ENCODE measurements at places on chromosomes 2 and 18.

DNA sequence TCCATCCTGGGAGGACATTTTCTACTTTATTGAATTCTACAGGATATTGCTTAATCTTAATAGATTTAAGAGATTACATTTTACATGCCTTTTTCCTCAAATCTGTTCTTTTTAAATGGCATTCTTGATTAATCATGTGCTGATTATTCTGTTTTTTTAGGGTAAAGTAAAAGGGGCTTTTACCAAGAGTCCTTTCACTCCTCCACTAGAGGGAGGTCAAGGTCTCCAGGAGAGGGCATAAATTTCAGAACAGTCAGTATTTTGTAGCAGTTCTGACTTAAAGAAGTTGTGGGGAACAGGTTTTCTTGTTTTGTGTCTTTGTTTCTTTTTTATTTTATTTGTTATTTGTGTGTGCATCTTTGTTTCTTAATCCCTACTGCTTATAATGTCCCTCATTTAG is 25.4 kb downstream of the WDR75 start:
- DNase-seq = peak; percentile 17

DNA sequence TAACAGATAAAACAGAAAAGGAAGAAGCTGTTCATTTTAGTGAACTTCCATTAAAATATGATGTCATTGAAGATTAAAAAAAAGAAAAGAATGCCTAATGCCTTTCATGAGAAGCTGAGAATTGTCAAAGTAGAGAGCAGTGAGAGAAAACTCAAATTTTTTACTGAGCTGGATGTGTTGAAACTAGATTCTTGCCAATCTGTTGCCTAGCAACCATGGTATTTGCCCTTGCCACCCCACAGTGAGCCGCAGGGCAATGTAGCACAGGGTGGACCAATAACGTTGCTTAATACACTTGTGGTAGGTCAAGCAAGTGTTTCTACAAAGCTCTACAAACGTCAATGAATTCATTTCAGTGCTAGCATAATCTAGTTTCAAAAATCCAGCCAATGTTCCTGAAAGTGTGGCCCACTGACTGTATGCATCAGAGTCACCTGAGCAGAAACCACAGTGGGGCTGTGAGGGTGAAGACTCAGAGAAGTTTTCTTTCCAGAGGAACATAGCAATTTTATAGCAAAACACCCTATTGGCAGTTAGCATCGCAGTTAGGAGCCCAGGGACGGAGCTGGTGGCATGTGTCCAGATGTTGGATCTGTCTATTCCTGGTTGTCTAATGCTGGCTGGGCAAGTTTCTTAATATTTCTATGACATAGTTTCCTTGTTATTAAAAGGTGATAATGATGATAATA is 132.2 kb downstream of the DOCK10 start:
- peak; percentile 63 for DNase-seq

DNA sequence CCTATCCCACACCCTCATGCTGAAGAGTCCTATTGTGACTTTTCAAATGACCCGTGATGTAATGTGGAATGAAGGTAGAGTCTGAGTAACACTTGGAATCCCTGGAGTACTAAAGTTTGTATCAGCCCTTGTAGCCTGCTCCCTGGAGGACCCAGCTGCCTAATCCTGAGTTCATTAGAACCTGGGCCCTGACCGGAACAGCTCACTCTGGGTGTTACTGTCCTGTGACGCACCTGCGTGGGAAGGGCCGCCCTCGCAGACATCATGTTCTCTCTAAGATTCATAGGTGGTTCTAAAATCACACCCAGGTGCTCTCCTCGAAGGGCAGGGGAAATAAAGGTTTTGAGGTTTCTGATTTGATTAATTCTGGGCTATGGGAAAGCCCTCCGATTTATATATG is 62.3 kb downstream of the NCK2 start:
- DNase-seq = peak; percentile 33

GRCh38 chr18:6561420-6561861 is 146.7 kb upstream of the L3MBTL4 start:
- no peak for DNase-seq

DNA sequence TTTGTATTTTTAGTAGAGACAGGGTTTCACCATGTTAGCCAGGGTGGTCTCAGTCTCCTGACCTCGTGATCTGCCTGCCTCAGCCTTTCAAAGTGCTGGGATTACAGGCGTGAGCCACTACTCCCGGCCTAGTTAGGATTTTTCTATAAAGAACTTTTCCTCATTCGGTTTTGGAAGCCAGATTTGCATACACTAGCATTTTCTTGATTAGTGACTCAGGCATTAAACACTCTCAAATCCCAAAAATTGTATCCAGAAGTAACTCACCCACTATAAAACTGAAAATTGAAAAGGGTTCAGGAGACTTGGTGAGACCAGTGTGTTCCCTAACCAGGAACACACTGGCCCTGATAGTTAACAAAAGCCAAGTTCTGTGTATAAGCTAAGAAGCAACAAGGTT is 25.2 kb downstream of the EIF2AK3 start:
- DNase-seq = no peak

GRCh38 chr18:50819027-50819727 is 639 bp downstream of the MRO start:
- no peak for DNase-seq

GRCh38 chr2:197307236-197307932 is 3.2 kb downstream of the ANKRD44 start:
- DNase-seq = no peak

- DNase-seq = no peak
Measured at GRCh38 chr18:6711467-6711866, 18.0 kb upstream of the ARHGAP28 start.

- DNase-seq = no peak
Measured at GRCh38 chr2:109382951-109383350, 230.8 kb downstream of the SEPTIN10 start.

DNA sequence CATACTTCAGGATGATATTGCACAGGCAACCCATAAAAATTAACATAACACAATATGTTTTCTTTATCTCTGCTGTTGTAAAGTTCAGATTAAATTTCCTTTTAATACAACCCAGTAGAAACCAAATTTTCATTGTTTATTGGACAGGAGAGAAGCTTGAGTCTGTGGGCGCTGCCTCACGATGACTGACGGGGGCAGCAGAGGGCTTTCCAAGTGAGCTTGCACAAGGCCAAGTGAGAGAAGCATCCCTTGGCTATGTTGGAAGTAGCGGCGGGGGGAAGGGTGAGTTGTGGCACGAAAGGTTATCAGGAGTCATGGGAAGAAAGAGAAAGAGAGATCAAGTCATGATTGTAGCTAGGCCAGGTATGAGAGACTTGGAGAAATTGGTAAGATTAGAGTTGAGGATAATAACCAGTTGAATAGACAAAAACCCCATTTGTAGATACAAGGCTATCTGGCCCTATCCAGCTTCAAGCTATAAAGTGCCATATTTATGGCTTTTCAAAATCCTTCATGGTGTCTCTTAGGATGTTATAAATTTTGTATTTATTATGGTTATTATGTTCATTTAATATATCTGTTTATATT is 413.7 kb upstream of the FAM98A start:
- no peak for DNase-seq

DNA sequence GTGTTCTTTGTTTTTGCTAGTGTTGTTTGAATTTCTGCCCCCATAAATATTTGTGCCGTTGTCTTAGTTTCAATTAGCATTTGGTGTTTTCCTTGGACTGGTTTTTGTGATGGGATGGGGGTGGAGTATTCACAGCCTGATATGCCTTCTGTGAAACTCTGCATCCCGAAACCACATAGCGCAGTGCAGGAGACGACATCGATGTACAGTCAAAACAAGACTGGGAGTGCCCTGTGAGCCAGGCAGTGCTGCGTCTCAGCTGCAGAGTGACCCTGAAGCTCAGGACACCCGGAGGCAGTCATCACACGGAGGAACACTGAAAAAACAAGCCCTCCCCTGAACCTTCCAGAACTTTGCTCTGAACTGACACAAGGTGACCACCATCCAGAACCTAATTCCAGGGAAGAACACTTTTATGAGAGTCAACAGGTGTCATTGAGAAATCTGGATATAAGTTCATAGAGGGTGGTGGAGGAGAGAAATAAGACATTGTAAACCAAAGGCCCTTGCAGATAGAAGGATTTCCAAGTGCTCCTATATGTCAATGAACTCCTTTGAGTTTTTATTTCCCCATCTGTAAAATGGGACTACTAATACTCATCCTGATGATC is 61.2 kb upstream of the CABLES1 start:
- DNase-seq = no peak

GRCh38 chr2:198664321-198664720 is 793.4 kb downstream of the SATB2 start:
- DNase-seq = no peak

DNA sequence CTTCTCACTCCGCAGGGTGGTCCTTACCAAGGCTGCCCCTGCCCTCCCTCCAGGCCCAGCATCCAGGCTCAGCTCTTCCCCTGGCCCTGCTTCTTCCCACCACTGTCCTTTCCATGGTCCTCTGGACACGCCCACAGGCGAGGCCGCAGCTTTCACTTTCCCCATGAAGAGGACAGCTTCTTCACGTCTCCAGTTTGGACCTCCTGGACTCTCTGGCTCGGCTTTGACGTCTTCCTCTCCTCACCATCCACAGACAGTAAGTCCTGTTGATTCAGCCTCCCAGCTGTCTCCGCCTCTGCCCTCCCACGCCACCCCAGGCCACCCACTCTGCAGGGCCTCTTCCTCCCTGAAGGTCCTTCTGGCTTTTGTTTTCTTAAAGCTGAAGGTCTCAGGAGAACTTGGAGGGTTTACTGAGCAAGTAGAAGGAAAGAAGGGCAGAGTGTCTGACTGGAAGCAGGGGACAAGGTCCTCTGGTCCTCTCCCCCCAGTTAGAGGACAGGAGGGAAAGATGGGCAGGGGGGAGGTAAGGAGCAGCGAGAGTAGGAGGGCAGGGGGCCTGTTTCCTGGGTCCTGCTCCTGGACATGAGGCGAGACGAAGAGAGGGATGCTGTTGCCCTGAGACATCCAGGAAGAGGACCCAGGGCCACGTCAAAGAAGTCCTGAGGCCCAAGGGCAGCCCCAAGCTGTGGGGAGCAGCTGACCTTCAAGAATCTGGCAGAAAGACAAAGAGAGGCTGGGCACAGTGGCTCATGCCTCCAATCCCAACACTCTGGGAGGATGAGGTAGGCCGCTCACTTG is 24.7 kb upstream of the NMUR1 start:
- DNase-seq = peak; percentile 22

DNA sequence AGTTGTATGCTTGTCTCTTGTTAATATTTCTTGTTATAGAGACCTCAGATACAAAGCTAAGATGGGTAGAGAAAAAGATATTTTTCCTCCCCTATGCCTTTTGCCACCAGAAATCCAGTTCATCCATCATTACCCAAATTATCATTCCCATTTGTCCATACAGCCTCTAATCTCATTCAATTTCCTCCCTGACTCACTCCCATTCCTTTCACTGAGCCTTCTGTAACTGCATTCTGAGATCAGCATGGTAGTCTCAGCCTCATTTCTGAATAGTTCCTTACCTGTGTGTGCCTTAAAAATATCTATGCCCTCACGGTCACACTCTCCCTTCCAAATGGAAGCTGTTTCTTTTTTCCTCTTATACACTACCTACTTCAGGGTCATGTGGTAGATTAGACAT is 15.7 kb upstream of the PIK3C3 start:
- DNase-seq = no peak

GRCh38 chr2:191255756-191256312 is 10.6 kb downstream of the MYO1B start:
- DNase-seq = no peak

DNA sequence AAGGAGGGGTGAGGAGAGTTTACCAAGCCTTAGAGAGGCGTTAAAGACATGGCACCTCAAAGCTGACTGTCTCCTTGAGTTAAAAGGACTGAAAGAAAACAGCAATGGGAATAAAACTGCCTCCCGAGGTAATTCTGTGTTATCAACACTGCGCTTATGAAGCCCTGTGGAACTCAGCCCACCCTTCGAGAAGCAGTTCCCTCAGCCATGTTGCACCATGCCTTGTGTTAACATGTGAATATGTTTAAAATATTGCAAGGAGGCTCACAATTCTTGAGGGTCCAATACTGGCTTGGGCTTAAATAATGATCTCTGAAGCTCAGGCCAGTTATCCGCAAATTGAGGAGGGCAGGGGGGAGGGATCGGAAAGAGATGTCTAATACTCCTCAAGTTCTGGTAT is 14.7 kb downstream of the KLF7 start:
- DNase-seq = no peak

GRCh38 chr2:161223139-161223732 is 63.0 kb downstream of the TANK start:
- peak; percentile 66 for DNase-seq

DNA sequence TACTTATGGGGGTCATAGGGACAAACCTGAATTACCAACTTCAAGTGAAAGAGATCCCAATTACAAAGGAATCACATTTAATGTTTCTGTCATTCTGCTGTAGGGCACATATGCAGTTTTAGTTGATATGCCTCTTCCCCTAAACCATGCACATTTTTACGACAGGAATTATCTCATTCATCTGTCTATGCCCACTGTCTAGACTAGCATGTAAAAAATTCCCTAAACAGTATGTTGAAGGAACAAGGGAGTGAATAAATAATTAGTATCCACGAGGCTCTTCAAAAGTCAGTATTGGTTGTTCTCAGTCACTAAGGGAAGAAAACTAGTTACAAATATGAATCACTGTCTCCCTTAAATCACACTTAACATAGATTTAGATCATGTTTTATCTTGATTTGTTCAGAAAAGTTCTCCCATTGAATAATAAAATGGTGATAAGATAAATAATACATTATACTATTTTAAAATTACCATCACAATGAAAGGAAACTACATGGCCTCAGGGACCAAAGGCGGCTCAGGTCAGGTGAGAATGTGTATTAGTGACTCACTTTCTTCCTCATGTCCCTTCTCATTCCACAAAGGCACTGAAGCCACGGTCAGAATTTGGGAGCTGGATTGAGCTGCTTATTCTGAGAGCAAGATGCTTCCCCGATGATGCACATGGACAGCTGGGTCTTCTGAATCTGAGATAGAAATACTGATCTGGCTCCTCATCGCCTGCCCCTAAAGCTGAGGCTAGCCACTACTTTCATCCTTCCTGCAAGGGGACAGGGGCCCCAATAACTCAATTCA is 29.1 kb downstream of the DYM start:
- DNase-seq = no peak

DNA sequence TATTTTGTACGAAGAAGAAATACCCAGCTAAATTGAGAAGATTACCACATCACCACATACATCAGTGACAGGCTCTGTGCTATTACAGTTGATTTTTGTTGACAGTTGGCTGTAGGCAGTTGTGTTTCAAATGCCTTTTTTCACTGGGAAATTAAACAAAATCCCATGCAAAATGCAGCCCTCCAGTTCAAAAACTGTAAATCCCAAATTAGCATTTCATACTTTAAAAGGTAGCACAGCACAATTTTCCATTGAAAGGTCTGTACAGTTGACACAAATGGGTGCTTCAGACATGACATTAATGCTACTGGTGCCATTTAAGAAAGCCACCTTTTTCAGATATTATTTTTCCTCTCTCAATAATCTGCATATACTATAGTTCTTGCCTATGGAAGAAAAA is 807.2 kb downstream of the BCL11A start:
- no peak for DNase-seq

GRCh38 chr2:42510608-42511243 is 16.9 kb upstream of the KCNG3 start:
- DNase-seq = no peak
